ENCODE measurements at places on chromosomes 5 and 9.
A peak's percentile ranks its signal among the peaks of the same experiment; 100 is the strongest.

GRCh38 chr5:144142139-144142823 lies 28.2 kb downstream of the YIPF5 start:
- no peak for DNase-seq

DNA sequence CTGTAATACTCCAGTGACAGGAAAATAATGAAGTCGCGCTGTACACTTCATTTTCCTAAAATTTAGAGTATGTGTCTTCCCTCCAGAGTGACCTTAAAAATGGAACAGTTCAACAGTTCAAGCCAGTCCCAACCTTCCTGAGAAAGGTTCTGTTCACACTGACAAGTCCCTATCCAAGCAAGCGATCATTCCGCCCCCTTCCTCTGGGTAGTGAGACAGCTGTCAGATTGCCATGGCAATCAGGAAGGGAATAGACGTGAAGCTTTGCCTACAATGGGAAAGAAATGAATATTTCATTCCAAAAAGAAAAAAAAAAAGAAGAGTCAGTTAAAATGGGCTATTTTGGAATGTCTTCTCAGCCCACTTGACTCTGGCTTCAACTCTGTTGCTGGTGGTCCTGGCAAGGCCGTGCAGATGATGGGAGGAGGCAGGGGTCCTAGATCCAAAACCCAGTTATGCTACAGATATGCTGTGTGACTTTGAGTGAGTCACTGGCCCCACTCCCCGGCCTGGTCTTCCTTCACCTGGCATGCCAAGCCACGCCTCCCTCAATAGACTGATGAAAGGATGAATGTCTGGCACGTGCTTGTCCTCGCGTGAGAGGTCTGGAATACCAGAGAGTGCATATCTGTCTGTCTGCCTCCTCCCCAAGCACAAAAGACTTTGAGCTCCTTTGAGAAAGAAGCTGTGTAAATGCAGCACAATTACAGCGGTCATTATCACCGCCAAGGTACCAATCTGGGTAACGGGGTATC lies 165.8 kb upstream of the WWC1 start:
- DNase-seq: no peak

DNA sequence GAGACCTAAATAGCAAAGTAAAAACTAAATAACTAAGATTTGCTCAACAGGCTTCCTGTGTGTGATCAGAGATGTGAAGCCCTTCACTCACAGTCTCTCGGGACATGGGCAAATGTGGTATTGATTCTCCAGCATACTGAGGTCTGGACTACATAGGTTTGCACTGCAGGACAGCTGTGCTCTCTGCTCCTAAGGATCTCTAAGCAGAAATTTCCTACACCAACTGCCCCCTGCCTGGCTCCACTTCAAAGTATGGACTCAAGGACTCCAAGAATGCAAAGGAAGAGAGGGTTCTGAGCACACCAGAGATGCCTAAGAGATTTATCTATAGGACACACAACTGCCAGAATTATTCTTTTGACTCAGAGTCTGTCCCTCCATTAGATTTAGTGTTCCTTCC lies 487.2 kb downstream of the SEMA5A start:
- DNase-seq: no peak

DNA sequence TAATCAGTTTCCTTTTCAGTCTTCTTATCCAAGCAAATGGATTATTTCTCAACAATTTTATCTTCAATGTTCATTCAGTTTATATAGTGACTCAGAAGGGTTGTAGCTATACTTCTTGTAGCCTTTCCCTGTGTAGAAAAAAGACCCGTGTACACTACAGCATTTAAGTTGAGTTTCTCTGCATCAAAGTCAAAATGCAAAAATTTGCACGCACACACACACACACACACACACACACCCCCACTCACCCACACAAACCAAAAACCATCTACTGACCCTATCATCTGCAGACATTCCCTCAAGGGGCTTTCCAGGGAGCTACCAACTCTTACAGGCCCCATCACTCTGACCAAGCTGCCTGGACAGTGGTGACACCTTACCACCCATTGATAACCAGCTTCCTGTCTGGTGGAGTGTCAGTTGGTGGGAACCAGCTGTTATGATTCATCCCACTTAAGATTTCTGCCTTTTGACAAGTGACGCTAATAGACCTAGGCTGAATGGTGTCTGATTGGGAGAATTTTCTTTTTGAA lies 12.2 kb upstream of the ELL2 start:
- peak; percentile 30 for DNase-seq

DNA sequence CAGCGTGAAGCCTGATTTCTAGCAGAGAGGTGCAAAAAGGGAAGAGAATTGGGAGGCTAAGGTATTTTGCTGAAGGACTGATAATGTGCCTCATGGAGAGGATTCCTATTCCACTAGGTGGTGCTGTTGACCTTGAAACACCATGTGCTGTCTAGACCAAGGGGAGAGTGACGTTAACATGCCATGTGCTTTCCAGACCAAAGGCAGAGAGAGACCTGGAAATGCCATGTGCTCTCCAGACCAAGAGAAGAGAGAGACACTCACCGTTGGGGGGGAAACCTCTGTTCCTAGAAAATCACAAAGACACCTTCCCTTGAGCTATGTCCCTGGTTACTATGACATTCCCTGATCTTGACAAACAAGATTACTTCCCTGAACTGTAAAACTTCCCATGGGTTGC lies 286.0 kb upstream of the TUSC1 start:
- DNase-seq: peak; percentile 23

DNA sequence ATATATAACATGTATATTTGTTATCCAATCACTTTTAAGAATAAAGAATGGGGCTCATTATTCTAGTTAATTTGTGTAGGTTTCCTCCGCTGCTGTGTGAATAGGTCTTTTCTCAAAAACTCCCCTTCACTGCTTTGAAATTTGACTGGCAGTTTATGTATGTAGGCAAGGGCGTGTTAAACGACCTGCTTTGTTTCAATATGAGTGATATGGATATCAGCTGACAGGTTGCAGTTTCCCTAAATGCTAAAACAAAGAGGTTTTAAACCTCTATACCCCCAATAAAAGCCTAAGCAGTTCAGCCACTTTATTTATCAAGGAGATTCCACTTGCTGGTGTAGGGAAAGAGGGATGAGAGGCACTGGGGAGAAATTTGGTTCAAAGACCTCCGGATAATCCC lies 159.6 kb downstream of the TMEM167A start:
- DNase-seq: no peak

DNA sequence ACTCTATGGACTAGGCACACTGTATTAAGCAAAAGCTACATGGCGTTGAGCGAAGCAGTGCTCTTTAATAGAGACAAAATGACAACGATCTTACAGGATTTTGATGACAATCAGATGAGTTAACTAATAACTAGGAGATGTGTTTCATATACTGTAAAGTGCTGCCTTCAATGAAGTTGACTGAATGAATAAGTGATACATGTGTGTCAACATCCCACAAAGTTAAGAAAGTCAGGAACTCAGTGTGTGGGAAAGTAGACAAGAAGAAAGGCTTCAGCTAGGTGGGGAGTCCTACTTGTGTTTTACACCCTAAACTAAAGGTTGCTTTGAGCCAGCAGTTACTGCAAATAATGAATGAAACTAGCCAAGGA lies 79.6 kb downstream of the PAPPA start:
- no peak for DNase-seq

GRCh38 chr5:84202136-84202535 lies 182.5 kb downstream of the EDIL3 start:
- DNase-seq: no peak

- DNase-seq: no peak
These were observed 100.0 kb downstream of the ZSWIM6 start for GRCh38 chr5:61431923-61432620.

DNA sequence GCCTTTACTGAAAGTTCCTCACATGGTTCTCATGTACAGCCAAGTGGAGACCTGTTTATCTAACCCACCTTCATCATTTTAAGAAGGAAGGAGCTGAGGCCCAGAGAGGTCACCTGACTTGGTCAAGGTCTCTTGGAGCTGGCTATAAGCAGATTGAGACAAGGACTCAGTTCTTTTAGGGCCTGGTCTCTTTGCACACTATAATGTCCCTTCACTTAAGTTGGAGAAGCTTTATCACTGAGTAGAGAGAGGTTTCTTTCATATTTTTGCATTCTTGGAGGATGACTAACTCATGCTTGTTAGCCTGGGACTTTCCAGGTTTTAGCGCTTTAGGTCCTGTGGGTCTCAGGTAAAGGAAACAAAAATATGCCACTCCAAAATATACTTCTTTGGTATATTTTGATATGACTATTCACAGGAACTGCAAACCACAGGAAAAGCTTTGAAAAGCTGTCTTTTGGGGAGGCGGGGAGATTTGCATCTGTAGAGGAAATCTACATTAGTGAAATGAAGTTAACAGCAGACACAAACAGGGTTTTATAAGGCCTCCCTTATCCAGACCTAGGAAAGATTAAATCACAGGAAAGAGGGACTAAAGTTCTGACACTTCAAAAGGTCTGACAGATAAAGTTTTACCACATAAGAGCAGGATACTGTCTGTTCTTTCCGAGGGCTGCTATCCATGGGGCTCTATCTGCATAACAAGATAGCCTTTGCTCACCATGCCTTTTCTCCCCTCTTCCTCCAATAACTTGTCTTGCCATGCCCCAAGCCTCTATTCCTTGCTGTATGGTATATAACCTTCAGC lies 95.8 kb upstream of the ANKRD55 start:
- DNase-seq: peak; percentile 52

- DNase-seq: no peak
These were observed 102.0 kb upstream of the PRLR start for GRCh38 chr5:35331956-35332950.
